ENCODE measurements at places on chromosomes 6 and 20. TPM values are rescaled to one million over a fixed set of nuclear protein-coding genes. Genes with fewer than 3 reads are reported as not detected.

- no peak for DNase-seq
These were observed 32.3 kb upstream of the HSF2 start for GRCh38 chr6:122367171-122367570.

- DNase-seq = no peak
These were observed 18.4 kb downstream of the NUDT3 start for GRCh38 chr6:34374069-34374468.

GRCh38 chr6:37547564-37548061, 47.9 kb upstream of the CCDC167 start:
- no peak for DNase-seq

- peak; percentile 40 for DNase-seq
These were observed 359.3 kb downstream of the SYNE1 start for GRCh38 chr6:152277826-152278329.

The TRIM38 gene
- 4.8 TPM for total RNA-seq

The WFDC5 gene
- total RNA-seq = not detected

DNA sequence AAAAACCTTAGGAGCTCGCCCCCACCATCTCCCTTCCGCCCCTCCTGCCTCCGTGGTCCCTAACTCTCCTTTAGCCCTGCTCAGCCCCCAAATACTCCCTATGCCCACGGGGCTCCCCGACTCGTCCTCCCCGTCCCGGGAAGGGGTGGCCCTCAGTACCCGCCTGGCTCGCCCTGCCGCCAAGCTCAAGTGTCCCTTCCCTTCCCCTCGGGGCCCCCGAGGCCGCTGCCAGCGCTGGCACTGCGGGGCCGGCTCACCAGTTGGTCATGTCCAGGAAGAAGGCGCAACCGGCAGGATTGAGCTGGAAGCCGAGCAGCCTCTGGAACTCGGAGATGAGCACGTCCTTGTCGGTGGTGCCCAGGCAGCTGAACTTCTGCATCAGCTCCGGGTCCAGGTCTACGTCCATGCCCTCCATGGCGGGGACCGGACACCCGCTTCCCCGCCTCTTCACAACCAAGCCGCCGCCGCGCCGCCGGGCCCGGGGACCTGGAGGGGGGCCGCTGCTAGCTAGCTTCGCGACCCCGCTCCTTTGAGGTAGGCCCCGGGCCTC, 303 bp downstream of the ILRUN start:
- DNase-seq = peak; percentile 67

DNA sequence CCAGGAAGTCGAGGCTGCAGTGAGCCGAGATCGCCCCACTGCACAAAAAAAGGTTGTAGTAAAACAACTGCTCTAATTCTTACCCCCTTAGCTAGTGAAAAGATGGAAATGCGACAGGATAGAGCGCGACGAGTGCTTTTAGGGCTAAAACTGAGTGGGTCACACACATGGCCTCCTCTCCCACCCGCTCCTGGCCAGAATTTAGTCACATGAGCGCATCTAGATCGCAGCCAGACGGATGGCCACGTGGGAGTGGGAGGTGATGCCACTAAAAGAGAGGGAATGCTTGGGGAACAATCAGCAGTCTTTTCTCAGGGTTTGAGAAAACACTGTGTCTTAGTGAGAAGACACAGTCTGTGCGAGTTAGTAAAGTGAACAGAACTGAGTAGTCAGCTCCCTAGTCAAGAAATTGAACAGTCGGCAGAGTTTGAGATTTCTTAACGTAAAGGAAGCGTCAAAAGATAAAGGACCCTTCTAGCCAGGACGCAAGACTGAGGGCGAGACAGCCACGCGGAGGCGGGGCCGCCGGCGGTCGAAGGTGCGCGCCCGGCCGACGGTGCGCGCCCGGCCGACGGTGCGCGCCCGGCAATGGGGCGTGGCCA, 664 bp upstream of the ACTR5 start:
- no peak for DNase-seq

- peak; percentile 59 for DNase-seq
These were observed 328.2 kb upstream of the JAG1 start for GRCh38 chr20:11001764-11002540.

DNA sequence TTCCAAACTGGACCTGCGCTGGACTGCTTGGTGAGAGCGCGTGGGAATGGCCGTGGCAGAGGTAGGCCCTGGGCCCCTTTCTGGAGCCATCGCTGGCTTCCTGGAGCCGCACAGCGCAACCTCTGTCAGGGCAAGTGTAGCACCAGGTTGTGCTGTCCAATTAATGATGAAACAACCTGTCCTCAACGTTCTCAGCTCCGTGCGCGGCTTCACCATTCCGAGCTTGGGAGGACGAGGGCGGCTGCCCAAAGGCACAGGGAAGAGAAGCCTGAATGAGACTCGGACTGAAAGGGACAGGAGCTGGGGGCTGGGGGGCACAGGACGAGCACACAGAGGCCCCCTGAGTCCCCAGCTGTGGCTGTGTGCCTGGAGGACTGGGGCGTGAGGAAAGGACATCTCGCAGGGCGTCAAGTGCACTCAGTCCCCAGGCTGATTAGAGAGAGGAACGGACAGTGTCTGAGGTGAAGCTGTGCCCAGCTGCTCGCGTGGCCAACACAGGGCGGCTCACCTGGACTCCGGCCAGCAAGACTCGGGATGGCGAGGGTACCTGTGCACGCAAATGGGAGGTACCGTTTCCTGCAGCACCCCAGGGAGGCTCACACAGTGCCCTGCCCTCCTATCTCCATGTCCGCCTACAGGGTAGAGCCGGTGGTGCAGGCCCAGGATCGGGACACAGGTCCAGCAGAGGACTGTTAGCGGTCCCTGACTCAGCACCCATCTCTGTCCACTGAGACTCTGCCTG, 403.3 kb downstream of the TAF4 start:
- DNase-seq = no peak

DNA sequence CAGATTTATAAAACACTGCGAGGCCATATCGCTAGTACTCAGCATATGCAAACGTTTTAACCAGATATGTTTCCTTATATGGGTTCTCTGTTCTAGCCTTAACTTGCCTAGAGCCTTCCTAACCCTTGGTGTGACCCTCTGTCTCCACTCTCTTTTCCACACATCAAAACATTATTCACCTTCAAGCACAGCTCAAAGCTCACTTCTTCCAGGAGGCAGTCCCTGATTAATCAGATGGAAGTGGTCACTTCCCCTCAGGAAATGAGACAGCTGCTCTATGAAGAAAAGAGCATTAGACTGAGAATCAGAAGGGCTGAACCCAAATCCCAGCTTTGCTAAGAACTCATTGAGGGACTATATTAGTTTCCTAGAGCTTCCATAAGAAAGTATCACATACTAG, 39.8 kb upstream of the SLC17A4 start:
- DNase-seq = no peak

DNA sequence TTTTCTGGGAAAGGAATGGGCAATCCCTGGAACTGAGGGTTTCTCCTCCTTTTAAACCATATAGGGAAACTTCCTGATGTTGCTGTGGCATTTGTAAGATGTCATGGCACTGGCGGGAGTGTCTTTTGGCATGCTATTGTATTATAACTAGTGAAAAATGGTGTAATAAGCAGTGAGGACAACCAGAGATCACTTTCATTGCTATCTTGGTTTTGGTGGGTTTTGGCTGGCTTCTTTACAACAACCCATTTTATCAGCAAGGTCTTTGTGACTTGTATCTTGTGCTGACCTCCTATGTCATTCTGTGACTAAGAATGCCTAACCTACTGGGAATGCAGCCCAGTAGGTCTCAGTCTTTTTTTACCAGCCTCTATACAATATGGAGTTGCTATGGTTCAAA, 9.1 kb upstream of the DCBLD1 start:
- DNase-seq = no peak

The HLA-DQB1 gene
- total RNA-seq = 2.9 TPM

- no peak for DNase-seq
These were observed 134.4 kb downstream of the ARHGAP18 start for GRCh38 chr6:129575378-129576118.

The SLC22A2 gene
- total RNA-seq = 0.75 TPM

- DNase-seq = no peak
These were observed 30.0 kb downstream of the KCNG1 start for GRCh38 chr20:50992733-50993457.

The TRIM10 gene
- total RNA-seq = not detected

The RFX6 gene
- not detected for total RNA-seq

- no peak for DNase-seq
These were observed 224.2 kb upstream of the SSTR4 start for GRCh38 chr20:22810626-22811569.
